Upper lobe of left lung (tissue), 6 donors: ENCODE measurements at places on chromosomes 4 and X.

DNA sequence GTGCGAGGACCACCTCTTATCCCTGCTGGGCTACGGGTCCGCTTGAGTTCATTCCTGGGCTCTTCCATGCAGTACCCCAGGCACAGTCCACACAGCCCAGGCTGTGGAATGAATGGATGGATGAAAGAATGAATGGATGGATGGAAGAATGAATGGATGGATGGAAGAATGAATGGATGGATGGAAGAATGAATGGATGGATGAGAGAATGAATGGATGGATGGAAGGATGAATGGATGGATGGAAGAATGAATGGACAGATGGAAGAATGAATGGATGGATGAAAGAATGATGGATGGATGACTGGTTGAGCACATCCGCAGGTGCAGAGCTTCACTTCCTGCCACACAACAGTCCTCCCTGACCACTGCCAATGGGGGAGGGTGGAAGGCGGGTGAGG, 28.2 kb downstream of the ACOX3 start:
- DNase-seq, result no peak

GRCh38 chrX:41785685-41786084, 61.7 kb downstream of the GPR82 start:
- DNase-seq, result no peak

DNA sequence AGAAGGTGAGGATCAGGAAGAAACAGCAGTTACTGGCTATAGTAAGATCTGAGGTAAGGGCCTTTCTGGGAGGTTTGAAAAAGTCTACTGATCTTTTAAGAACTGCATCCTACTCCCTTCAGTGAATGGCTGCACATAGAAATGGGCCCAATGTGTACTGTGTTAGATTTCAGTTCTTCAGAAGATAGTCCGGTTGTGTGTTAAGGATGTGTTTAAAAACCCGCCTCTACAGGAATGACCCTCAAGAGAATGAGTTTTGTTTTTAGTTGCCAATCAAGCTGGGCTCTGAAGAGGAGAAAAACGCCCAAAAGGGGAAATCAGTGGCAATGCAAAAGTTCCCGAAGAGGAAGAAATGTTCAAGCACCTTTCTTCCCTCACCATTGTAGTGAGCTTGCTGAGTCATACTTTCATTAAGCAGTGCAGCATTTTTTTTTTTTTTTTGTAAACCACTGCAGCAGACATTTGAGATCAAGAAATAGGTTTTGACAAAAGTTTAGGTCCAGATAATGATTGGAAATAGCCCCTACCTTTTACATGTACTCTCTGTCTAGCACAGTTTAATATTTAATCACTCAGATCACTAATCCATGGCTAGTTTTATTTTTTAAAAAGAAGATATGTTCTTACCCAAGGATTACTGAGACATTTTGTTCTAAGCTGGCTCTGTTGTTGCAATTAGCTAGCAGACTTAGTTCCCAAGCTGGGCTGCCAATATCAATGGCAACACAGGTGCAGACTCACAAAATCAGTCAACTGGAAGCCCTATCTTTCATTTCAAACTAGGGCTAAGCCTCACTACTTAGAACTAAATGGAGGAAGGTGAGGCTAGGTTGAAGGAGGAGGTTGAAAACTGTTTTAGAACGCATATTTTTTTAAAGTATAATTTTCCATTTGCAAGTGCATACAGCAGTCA, 7.0 kb upstream of the TRPC5OS start:
- no peak for DNase-seq

- no peak for DNase-seq
These were observed 317.5 kb downstream of the DHRSX start for GRCh38 chrX:2183193-2183725.
